Skeletal muscle tissue (tissue), 5 donors: ENCODE measurements at places on chromosomes 7 and 10. TPM values are rescaled to one million over a fixed set of nuclear protein-coding genes. Genes with fewer than 3 reads are reported as not detected.

Gene PRSS37
- not detected for total RNA-seq

Gene ASAH2B
- total RNA-seq: 2.6 TPM

Gene RELN
- 14.1 TPM for total RNA-seq

Gene AKR1C4
- total RNA-seq: not detected

Gene ANKRD2
- 8.9 TPM for total RNA-seq

Gene CFAP70
- total RNA-seq: 1.6 TPM

Gene MOGAT3
- not detected for total RNA-seq
